ENCODE measurements at places on chromosomes 3 and 15.

DNA sequence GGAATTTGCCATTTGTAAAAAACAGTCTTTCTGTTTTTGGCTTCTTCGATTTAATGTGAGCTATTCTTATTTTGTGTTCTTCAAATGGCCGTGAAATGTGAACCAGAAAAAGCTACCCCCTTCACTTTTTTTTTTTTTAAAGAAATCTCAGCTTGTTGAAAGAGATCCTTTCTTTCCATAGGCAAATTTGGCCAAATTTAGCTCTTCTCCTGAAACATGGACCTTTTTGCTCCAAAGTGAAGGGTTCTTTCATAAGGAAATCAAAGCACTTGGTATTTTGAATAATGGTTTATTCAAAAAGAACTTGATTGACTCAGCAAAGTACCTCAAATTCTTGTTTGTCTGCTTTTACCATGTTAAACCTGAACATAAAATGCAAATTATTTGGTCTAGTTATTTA, 10.1 kb downstream of the RCN2 start:
- no peak for DNase-seq

DNA sequence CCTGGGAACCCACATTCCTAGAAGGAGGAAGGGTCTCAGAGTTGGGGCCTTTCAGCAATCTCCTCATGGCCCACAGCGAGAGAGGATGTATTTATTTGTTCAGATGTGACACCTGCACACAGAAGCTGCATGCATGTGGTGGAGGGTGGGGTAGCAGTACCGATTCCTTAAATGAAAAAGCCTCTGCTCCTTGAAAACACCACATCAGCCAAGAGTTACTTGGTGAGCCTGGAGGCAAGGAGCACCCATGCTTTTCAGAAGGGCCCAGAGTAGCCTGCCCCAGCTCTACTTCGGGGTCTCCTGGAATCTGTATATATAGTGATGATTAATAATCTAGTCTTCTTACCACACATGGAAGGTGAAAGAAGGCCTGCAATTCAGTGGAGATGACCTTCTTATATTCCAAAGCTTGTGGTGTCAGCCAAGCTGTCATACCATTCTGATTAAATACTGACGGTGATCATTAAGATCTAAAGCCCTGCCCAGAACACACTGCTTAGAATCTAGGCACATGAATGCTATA, 33.5 kb downstream of the SEMA6D start:
- DNase-seq, result no peak

GRCh38 chr15:68749365-68749764, 71.3 kb downstream of the ANP32A start:
- no peak for DNase-seq

GRCh38 chr15:68403161-68403941, 28.6 kb downstream of the ITGA11 start:
- no peak for DNase-seq

- DNase-seq, result no peak
Observed at GRCh38 chr3:42537350-42537749, 34.9 kb downstream of the VIPR1 start.

GRCh38 chr3:30719536-30719935, 113.1 kb downstream of the TGFBR2 start:
- no peak for DNase-seq

DNA sequence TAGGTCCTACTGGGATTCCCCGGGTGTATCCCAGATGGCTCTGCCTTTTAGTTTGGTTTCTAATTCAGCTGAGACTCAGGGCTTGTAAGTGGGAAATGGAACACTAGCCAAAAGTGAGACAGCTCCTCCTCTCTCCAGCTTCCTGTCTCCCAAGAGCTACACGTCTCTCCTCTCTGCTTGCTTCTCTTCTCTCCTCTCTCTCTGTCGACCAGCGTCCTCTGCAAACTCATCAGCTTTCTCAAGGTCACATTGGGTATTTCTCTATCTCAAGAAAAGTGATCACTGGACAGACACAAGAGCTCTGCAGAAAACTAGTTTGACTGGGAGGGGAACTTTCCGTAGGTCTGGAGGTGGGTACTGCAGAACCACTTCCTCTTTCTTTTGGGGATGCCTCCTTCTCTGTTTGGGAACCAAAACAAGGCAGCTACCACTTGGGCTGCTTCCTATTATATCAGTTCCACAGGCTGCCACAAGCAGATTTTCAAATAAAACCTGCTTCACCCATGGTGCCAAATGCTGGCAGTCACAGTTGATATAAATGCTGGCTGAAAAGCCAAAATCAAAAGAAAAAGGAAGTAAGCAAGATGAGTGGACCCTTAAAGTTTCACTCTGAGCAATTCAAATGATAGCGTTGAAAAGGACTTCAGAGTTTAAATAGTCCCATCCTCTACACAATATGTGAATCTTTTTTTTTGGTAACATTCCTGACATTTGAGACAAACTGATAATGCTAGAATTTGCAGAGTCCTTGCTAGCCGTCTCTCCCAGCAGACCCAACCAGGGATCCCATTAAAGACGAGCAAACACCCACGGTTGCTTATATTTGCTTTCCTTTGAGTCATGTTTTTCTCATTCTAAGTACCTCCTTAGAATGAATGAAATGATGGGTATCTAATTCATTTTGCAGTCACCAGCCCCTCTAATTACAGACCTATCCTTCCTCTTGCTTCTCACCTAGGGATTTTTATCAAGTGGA, 7.2 kb upstream of the DYNC1LI1 start:
- no peak for DNase-seq

- peak; percentile 43 for DNase-seq
Observed at GRCh38 chr3:179991104-179991503, 45.6 kb downstream of the PEX5L start.

GRCh38 chr3:179558742-179559364, 3.9 kb upstream of the ACTL6A start:
- DNase-seq, result peak; percentile 68

GRCh38 chr3:134618478-134619300, 32.1 kb downstream of the KY start:
- no peak for DNase-seq

GRCh38 chr3:114128826-114129225, 50.0 kb downstream of the DRD3 start:
- no peak for DNase-seq

DNA sequence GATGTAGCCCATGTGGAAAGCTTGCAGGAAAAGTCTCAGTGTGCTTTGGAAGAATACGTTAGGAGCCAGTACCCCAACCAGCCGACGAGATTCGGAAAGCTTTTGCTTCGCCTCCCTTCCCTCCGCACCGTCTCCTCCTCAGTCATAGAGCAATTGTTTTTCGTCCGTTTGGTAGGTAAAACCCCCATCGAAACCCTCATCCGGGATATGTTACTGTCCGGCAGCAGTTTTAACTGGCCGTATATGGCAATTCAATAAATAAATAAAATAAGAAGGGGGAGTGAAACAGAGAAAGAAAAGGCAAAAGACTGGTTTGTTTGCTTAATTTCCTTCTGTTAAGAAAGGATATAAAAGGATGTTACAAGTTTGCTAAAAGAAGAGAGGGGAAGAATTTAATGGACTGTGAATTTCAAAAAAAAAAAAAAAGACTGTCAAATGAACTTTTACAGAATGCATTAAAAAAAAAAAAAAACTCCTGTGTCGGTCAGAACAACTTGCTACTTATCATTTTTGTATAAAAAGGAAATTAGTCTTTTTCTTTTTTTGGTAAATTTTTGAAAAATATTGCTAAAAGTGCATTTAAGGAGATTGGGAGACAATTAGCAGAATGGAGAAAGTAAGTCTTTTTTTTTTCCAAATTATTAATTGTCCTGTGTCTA, 7.0 kb downstream of the NR2F2 start:
- DNase-seq, result peak; percentile 19

- no peak for DNase-seq
Observed at GRCh38 chr15:57281321-57281720, 95.0 kb upstream of the CGNL1 start.

Measured in SW480 (cell line).